ENCODE measurements at places on chromosomes 16 and 17. TPM values are rescaled to one million over a fixed set of nuclear protein-coding genes. Genes with fewer than 3 reads are reported as not detected.

The ABCC12 gene
- not detected for total RNA-seq

The ODAD4 gene
- total RNA-seq, result 0.58 TPM

The CDK3 gene
- 5.5 TPM for total RNA-seq

The DNAAF8 gene
- 0.10 TPM for total RNA-seq

The ACSM5 gene
- not detected for total RNA-seq

The DHX58 gene
- total RNA-seq, result 23.5 TPM

The ACSM2A gene
- total RNA-seq, result not detected

The FBXW10 gene
- total RNA-seq, result not detected

The GPR142 gene
- not detected for total RNA-seq

The MT1H gene
- 3.3 TPM for total RNA-seq

The TBC1D3 gene
- total RNA-seq, result not detected

The KRTAP3-1 gene
- total RNA-seq, result not detected

The CD300H gene
- not detected for total RNA-seq

The CSH2 gene
- total RNA-seq, result not detected

The POLDIP2 gene
- 125 TPM for total RNA-seq

The ATP1B2 gene
- not detected for total RNA-seq

The HIC1 gene
- total RNA-seq, result 37.8 TPM

The RABEP1 gene
- 61.1 TPM for total RNA-seq

The KCNJ18 gene
- not detected for total RNA-seq

The WSCD1 gene
- total RNA-seq, result 0.27 TPM

The TMEM95 gene
- total RNA-seq, result not detected

The PRR35 gene
- total RNA-seq, result not detected

The RNU2-1 gene
- 3,764 TPM for total RNA-seq

The KRT33B gene
- total RNA-seq, result not detected

The KCNH4 gene
- total RNA-seq, result 0.39 TPM

The CTRB2 gene
- total RNA-seq, result not detected

The LSM12 gene
- total RNA-seq, result 103 TPM

The TP53TG3B gene
- not detected for total RNA-seq

The MPHOSPH6 gene
- total RNA-seq, result 41.0 TPM

The SMIM22 gene
- not detected for total RNA-seq

The ETV4 gene
- 7.5 TPM for total RNA-seq

The CLEC16A gene
- total RNA-seq, result 21.3 TPM

The CRYM gene
- not detected for total RNA-seq

The CUEDC1 gene
- total RNA-seq, result 0.14 TPM

The CCL5 gene
- 18.1 TPM for total RNA-seq

The CHST5 gene
- not detected for total RNA-seq

The MT1G gene
- 41.8 TPM for total RNA-seq

The CX3CL1 gene
- total RNA-seq, result 0.14 TPM

The KRTAP4-4 gene
- not detected for total RNA-seq

The KRTAP4-1 gene
- total RNA-seq, result not detected

The MPV17L gene
- 0.20 TPM for total RNA-seq

The BIRC5 gene
- 102 TPM for total RNA-seq

The SLC13A5 gene
- total RNA-seq, result not detected

The TBC1D3I gene
- total RNA-seq, result not detected

The LLGL2 gene
- total RNA-seq, result 5.0 TPM

The RGS11 gene
- not detected for total RNA-seq

The SLC13A2 gene
- total RNA-seq, result not detected

The DYNC1LI2 gene
- total RNA-seq, result 38.8 TPM

The CCL14 gene
- total RNA-seq, result not detected

The DNAH3 gene
- not detected for total RNA-seq

The SEPTIN1 gene
- 162 TPM for total RNA-seq

The EVI2A gene
- 42.7 TPM for total RNA-seq

The ANKRD13B gene
- 17.9 TPM for total RNA-seq

The CPSF4L gene
- total RNA-seq, result not detected

The TBX21 gene
- total RNA-seq, result 61.7 TPM

The C16orf86 gene
- total RNA-seq, result 1.3 TPM

The KRT9 gene
- not detected for total RNA-seq

The MRM3 gene
- total RNA-seq, result 43.2 TPM

The MT4 gene
- total RNA-seq, result not detected

The TMEM204 gene
- total RNA-seq, result 21.2 TPM
